T-helper 2 cell (primary cell): ENCODE measurements at places on chromosomes 2 and 18.

DNA sequence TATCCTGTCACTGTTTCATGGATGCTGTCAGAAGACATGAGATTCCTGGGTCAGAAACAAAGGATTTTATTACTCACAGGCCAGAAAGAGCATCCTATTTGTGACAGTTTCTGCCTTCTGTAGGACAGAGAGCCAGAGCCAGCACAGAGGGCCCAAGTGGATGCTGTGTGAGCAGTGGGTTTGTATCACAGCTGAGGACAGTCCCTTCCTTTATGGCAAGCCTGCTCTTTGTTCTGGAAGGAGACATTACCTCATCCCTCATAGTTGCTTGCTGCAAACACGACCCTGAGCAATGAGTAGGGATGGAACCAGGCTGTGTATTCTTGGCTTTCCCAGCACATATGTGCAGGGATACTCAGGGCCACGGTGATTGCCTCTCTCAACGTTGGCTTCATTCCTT is 41.6 kb downstream of the ARHGEF4 start:
- no peak for DNase-seq

DNA sequence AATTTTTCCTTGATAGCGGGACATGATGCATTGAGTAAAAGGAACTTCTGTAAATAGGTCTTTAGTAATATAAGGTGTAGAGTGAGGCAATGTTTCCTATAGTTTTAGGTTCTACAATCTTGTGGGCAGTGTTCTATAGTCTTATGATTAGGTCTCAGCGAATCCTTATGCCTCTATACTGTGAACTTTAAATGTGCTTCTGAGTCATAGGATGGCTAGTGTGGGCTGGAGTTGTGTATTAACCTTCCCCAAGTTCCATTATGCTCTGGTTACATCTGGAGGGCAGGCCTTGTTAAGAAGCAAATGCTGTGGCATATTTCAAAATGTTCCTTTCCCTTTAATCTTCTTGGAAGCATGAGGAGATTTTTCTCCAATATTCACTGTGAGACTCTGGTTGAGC is 73.5 kb downstream of the ROCK2 start:
- no peak for DNase-seq

DNA sequence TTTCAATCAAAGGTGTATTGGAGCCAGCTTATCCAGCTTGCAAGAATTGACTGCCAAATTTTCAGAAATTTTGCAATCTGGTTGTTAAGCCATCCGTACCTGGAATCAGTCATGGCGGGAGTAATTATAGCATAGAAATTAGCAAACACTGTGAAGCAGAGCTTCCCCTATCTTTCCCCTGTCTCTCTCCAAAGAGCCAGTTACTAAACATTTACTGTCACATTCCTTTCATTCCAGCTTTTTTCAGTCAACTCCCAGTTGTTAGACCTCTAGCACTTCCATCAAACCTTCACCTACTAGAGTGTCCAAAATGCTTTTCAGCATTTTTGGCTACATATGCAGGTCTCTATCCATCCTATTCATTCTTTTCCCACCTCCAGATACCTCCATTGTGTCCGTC is 137.4 kb downstream of the MC4R start:
- DNase-seq = no peak

GRCh38 chr2:152566728-152567069 is 150.6 kb downstream of the PRPF40A start:
- DNase-seq = no peak

DNA sequence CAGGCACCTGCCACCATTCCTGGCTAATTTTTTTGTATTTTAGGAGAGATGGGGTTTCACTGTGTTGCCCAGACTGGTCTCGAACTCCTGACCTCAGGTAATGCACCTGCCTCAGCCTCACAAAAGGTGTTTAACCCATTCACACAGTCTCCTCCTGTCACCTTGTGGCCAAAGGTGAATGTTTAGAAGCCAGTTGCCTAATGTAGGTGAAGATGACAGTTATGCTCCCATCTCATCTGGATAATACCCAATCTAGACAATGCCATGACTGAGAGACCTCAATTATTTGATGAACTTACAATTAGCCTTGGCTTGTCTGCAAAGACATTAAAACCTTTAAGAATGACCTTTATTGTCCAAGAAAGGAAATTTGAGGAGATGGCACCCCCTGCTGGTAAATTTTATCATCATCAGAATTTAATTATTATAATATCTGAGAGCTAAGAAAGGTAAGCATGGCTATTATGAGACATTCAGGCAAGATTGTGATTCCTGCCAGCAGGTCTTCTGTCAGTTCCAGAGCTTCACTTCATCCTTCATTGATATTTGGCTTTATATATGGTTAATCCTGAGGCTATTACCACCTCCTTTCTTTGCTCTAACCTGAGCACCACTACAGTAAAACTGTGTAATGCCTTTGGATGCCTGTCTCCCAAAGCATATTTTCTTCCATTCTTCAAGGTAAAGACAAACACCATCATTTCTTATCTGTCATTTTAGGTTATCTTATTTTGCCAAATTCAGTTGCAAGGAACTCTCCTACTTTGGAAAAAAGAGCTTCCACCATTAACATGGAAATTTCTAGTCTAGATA is 117.6 kb downstream of the FAM124B start:
- no peak for DNase-seq

GRCh38 chr2:126672980-126673605 is 17.1 kb downstream of the GYPC start:
- DNase-seq = no peak
